ENCODE measurements at places on chromosomes 11 and 22.

- no peak for DNase-seq
Observed at GRCh38 chr22:31800065-31800464, 46.2 kb downstream of the DEPDC5 start.

DNA sequence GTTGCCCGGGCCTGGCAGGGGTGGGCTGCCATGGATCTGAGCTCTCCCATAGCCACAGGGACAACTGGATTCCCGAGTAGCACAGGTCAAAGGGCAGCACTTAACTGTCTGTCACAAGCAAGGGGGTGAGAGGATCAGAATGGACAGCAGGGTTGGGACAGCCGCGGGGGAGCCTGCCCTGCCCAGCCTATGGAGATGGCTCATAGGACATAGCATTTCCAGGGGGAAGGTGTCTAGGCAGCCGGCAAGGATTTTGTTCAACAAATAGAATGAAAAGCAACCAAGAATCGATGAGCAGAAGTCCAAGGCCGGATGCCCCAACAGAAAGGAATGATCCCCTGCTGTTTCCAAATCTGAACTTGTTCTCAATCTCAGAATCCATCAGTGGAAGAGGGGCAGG is 92.9 kb downstream of the RPS6KA4 start:
- DNase-seq, result peak; percentile 72

DNA sequence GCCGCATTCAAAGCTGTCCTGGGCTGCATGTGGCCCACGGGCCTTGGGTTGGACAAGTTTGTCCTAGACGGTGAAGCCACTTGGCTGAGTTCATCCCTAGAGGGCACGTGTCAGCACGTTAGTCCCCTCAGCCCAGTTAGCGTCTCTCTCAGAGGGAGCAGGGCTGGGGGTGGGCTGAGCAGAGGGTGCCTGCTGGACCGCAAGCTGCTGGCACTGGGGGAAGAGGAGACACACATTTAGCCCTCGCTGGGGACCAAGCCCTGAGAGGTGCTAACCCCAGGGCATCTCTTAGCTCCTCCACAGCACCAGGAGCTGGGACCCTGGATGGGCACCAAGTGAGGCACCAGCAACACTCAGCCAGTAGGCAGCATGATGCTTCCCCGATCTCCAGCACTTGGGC is 107.0 kb downstream of the SHANK2 start:
- peak; percentile 78 for DNase-seq

GRCh38 chr22:44659140-44659539 is 42.9 kb upstream of the PRR5 start:
- DNase-seq, result no peak

GRCh38 chr11:72831521-72832300 is 17.5 kb downstream of the ATG16L2 start:
- DNase-seq, result peak; percentile 91
